ENCODE measurements at places on chromosomes 5 and 9.

- DNase-seq = no peak
Measured at GRCh38 chr9:91948101-91948596, 1.9 kb downstream of the ROR2 start.

DNA sequence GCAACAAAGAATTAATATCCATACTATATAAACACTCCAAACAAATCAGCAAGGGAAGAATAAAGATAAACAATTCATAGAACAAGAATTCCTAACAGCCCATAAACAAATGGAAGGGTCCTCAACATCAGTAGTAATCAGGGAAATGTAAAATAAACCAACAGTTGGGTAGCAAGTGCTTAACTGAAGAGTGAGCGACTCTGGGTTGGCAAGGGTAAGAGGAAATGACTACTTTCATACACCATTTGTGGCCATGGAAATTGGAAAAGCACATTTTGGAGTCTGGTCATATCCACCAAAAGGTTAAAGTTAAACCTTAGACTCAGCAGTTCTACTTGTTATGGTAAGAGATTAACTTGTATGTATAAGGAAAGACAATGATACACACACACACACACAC, 17.4 kb upstream of the RORB start:
- DNase-seq = no peak

- DNase-seq = no peak
Measured at GRCh38 chr5:65263321-65263720, 218.4 kb downstream of the ADAMTS6 start.

- DNase-seq = no peak
Measured at GRCh38 chr5:140245341-140245740, 57.6 kb downstream of the PFDN1 start.

DNA sequence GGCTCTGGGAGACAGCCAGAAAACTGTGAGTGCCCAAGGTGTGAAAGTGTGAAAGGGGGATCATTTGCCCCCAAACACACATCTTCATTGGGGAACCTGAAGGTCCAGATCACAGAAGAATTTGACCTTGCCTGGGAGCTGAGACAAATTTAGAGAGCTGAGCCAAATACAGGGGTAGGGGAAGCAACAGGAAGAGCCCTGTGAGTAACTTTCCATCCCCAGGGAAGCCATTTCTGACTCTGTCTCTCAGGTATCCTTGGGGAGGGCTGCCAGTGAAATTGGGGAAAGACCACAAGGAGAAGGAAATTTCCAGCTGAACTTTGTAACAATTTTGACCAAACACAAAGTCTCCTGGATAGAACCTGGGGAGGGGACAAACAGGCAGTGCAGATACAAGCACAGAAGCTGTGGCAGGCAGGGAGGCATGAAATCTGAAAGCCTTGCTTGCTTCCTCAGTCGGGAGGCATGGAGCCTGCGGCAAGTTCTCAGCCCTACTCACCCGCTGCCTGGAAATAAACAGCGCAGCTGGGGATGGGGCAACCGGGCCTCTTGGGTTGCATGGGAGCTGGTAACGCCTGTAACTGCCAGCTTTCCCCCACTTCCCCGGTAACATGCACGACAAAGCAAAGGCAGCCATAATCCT, 31.5 kb upstream of the ZCCHC9 start:
- DNase-seq = no peak

DNA sequence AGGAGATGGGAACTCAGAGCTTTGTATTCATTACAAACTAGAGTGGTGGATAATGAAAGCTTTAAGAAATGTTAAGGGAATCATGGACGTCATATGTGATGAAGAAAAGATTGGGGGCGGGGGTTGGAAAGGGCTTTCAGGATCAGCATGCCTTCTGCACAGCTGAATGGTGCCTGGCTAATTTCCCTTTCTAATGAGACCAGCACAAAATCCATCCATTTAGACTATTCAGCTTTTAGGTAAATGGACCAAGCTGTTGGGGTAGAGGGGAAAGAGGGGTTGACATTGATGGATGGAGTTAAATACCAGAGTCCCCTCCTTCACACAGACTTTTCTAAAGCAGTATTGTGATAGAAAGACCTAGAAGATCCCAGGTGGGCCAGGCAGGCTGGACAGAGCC, 737.9 kb upstream of the WWC1 start:
- DNase-seq = no peak

DNA sequence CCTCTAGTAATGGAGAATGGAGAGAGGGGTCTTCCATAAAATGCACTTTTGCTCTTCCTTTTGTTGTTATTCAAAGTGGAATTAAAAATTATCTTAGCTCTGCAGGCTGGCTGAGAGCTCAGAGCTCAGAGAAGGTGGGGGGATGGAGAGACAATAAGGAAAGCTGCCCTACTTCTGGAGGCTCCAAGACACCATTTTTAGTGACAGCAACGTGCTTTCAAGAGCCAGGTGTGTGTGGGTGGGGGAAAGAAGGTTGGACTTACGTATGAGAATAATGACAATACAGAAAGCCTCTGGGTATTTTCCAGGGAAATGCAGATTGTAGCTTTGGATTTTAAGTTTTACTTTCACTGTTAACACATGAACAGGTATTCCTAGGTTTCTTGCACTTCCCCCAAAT, 173.9 kb downstream of the TRPM3 start:
- DNase-seq = no peak

GRCh38 chr9:18235181-18235908, 238.6 kb upstream of the ADAMTSL1 start:
- DNase-seq = no peak

DNA sequence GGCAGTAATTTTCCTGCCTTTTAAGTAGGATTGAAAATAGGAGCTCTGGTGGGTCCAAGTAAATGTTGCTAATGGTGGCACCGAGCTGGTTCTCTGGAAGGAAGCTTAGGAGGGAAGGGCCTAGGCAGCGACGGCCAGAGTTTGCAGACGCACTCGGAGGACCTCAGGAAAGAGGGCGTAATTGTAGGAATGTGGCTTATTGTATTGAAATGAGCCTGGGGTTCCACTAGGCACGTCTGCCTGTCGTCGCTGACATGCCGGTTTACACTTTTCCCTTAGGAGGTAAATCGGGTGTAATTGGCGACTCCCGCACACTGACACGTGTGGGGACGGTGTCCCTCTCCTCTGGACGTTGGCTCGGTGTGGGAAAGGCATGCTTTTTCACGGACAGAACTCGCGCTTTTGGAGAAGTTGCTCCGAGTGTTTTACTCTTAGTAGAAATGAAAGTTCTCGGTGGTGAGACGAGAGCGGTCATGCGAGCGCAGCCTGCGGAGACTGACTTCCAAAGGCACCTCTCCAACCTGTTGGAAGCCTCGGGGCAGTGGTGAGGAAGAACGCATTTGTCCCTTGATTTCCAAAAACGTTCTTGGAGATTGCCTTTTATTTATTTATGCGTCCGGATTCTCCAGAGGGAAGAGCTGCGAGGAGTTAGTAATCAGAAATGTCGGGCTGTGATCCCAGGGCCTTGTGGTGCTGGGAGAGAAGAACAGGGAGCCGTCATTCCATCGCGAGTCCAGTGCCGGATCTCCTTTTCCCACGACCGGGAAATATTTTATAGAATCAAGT, 1.3 kb downstream of the NR4A3 start:
- DNase-seq = no peak

- DNase-seq = no peak
Measured at GRCh38 chr9:92716557-92716956, 46.6 kb upstream of the IPPK start.

DNA sequence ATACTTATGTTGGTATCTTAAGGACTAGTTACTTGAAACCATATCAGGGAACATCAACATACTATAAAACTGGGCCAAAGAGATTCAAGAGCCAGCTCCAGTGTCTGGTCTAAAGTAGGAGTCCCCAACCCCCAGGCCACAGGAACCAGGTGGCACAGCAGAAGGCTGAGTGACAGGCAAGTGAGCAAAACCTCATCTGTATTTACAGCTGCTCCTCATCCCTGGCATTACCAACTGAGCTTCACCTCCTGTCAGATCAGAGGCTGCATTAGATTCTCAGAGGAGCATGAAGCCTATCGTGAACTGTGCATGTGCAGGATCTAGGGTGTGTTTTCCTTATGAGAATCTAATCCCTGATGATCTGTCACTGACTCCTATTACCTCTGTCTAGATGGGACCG, 581.6 kb upstream of the CDH9 start:
- DNase-seq = no peak

- DNase-seq = no peak
Measured at GRCh38 chr5:125848751-125849150, 574.5 kb upstream of the GRAMD2B start.

DNA sequence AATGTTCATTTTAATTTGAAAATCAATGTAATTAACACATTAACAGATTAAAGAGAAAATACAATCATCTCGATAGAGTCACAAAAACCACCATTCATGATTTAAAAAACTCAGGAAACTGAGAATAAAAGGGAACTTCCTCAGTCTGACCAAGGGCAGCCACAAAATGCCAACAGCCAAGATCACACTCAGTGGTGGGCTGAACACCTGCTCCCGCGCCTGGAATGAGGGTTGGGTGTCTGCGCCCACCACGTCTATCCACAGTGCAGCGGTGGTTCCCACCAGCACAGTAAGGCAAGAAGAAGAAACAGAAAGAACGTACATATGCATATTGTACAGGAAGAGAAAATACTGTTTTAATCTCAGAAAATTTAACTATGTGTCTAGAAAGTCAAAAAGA, 11.7 kb upstream of the NSMF start:
- no peak for DNase-seq

GRCh38 chr9:92590377-92590776, 54.6 kb upstream of the ECM2 start:
- DNase-seq = no peak

- no peak for DNase-seq
Measured at GRCh38 chr5:134555890-134556311, 30.4 kb downstream of the JADE2 start.

DNA sequence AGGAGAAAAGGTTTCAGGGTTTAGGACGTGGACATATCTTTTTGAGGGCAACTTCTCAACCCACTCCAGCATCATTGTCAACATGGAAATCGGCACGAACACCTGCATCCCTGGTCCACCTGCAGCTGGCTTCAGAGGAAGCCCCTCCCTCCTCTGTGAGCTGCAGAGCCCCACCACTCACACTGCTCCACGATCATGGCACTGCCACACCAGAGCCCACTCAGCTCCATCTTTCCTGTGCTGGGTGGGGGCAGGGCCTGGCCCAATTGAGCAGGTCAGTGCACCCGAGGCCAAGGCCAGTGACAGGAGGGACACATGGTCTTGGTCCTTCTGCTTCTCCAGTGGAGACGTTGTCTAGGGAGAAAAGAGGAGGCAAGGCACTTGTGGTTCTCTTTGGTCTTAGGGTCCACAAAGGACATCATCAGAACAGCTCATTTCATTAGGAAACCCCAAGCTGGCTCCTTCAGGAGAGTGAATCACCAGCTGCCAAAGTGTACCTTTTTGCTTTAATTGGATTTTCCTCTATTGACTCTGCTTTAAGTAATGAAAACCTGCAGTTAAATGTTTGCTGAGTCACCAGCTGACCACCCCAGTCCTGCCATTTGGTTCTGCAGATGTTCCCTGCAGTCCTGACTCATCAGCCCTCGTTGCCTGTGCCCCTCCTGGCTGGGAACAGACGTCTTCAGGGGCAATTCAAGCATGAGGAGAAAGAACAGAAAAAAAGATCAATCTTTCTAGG, 56.2 kb downstream of the UBE2QL1 start:
- no peak for DNase-seq

DNA sequence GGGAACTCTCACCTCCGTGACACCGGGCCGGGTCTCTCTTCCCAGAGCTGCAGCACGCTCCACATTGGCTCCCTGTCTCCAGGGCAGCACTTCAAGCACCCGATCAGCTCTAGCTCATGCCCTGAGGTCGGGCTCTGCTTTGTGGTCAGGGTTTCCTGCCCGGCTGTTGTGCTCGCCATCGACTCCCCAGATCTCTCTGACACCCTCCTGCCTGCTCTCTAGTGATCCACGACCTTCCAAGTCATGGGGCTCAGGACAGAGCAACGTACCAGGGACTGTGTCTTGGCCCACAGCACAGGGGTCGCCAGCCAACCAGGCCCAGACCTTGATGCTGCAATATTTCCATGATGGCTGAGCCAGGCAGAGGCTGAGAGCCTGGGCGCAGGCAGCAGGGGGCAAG, 45.1 kb downstream of the PRRT1B start:
- DNase-seq = no peak

DNA sequence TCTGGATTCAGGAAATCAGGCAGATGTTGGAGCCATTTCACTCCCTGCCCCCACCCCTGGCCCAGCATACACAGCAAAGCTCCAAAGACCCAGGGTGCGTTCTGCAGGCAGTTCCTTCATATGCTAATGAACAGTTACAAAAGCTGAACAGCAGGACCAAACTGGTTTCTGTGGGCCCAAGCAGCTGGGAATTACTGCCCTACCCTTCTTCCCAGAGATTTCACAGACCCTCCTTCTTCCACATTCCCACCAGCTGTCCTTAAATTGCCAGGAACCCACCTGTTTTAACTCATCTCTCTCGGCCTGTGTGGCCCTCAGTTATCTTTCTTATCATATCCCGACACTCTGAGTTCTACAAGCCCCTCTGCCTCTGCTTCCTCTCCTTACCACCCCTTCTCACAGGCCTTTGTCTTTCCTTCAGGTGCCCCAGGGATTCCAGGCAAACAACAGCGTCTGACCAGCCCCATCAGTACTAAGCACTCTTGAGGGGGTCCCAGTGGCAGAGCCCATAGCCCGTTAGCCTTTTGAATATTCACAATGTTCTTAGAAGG, 10.6 kb upstream of the F2RL1 start:
- DNase-seq = no peak

DNA sequence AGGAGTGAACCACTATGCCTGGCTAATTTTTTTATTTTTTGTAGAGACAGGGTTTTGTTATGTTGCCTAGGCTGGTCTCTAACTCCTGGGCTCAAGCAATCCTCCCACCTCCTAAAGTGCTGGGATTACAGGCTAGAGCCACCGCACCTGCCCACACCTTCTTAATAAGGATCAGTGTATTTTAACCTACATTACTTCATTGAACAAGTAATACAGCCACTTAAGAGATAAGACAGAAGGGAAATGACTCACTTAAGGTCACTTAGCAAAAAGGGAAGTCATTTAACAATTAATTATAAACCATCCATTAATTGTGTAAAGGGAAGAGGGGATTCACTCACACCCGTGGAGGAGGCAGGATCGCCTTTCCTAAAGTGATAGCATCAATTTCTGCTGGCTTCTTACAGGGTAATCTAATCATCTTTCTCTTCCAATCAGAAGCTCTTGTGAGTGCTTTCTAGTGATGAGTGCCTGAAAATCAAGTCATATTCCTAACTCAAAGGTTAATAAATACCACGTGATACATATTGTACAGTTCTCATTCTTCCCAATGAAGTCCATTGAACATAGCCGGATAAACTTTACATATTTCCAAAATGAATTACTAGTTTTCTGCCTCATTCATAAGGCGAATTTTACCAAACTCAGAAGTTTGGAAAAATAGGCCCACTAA, 3.5 kb downstream of the FBXW11 start:
- DNase-seq = no peak

- no peak for DNase-seq
Measured at GRCh38 chr5:57302643-57303042, 128.8 kb downstream of the GPBP1 start.

DNA sequence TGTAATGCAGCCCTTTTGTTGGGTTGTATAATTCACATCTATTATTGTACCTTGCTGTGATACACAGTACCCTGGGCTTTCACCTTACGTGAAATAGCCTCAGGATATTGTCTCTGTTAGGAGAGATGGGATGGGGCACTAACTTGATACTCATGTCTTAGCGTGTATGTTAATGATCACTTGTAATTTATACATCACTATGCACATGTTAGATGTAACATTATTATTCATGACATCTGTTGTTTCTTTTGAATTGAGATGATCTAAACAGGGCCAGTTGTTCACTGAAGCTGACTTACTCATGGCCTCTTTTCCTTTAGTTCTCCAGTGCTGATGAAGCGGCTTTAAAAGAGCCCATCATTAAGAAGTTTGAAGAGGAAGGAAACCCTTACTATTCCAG, 65.2 kb downstream of the MCCC2 start:
- no peak for DNase-seq
